ENCODE measurements at places on chromosomes 5 and 9. TPM values are rescaled to one million over a fixed set of nuclear protein-coding genes. Genes with fewer than 3 reads are reported as not detected.

TMEM8B gene
- polyA plus RNA-seq, result 12.9 TPM

SLC4A9 gene
- polyA plus RNA-seq, result not detected

FOXD4L5 gene
- polyA plus RNA-seq, result 0.06 TPM

CARD9 gene
- polyA plus RNA-seq, result 0.77 TPM

CARD6 gene
- 0.06 TPM for polyA plus RNA-seq

TAF1L gene
- polyA plus RNA-seq, result not detected
